ENCODE measurements at places on chromosomes 3 and 15. TPM values are rescaled to one million over a fixed set of nuclear protein-coding genes. Genes with fewer than 3 reads are reported as not detected.

DNA sequence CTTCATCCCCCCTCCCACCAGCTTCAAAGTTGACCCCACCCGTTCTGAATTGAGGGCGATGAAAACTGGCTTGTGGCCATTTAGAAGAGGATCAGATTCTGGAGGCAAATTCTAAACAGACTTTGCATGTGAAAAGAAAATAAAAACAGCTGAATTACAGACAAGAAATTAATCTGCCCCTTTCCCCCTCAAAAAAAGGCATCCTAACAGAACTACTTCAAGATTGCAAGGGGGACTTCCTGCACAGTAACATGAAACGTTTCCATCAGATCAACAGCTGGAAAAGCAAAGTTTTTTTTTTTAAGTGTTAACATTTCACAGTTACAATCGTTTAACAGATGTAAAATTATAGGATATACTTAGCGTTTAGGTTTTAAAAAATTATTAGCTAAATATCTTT, 229.3 kb downstream of the RORA start:
- DNase-seq: no peak

DNA sequence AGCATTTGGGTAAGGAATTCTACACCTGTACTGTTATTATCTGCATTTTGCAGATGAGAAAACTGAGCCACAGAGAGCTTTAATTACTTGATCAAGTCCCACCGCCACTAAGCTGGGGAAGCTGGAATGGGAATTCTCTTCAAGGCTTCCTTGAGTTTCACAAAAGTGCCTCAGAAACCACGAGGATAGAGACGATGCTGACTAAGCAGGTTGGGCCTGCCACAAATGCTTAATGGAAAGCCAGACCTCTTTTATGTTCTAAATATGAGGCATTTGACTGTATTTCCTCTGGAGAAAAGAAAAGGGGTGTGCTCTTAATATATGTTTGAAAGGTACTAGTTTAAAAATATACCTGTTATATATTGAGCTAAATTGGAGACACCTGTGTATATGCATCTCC, 34.7 kb downstream of the ADAMTS9 start:
- no peak for DNase-seq

DNA sequence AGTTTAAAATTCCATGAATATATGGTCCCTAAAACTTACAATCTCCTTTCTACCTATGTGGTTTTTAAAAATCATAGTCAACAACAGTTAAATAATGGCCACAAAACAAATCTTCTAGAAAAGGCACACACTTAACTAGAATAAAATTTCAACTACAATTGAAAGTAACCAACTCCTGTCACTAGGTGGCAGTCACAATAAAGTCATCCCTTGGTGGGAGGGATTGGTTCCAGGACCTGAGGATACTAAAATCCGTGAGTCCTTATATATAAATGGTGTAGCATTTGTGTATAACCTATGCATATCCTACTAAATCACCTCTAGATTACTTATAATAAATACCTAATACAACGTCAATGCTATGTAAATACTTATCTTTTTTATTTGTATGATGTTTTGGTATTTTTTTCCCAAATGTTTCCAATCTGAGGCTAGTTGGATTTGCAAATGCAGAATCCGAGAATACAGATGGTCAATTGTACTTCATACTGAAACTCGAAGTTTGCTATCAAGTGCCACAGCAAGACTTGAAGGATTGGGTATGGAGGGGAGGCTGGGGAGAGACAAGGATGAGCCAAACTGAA, 172.6 kb downstream of the FMN1 start:
- peak; percentile 69 for DNase-seq

- peak; percentile 71 for DNase-seq
Measured at GRCh38 chr3:15011174-15011573, 53.9 kb downstream of the MRPS25 start.

DNA sequence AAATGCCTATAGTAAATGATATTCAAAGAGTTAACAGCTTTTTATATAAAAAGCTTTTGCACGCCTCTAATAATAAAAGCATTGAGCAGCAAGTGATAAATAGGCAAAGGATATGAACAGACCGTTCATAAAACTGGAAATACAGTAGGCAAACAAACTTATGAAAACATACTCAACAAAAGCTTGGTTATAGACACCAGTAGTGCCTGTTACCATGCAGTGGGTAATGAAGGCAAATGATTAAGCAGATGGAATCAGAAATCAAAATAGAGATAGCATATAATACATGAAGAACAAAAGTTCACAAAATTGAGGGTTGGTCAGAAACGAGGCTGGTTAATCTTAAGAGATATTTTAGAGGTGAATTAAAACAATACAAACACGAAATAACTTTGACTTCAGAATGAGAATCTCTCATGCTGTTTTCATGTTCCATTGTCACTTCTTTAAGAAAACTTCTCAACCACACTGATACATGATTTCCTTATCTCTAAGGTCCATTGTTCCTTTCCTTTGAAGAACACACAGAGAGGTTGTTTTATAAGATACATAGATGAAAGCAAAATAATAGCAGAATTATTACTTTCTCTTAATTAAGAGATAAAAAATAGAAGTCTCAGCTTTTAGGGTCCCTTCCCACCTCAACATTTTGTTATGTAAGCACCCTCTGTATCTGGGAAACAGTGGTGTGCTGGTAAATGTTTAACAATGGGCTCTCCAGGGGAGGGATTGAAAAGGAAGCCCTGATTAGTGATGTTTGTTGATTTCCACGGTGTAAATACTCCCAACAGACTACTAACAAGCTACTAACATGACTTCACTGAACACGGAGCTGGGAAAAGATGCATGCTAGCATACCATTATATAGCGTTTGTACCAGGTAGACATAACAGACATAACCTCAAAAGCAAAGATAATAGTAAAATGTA, 12.6 kb downstream of the RASGRP1 start:
- DNase-seq: no peak

DNA sequence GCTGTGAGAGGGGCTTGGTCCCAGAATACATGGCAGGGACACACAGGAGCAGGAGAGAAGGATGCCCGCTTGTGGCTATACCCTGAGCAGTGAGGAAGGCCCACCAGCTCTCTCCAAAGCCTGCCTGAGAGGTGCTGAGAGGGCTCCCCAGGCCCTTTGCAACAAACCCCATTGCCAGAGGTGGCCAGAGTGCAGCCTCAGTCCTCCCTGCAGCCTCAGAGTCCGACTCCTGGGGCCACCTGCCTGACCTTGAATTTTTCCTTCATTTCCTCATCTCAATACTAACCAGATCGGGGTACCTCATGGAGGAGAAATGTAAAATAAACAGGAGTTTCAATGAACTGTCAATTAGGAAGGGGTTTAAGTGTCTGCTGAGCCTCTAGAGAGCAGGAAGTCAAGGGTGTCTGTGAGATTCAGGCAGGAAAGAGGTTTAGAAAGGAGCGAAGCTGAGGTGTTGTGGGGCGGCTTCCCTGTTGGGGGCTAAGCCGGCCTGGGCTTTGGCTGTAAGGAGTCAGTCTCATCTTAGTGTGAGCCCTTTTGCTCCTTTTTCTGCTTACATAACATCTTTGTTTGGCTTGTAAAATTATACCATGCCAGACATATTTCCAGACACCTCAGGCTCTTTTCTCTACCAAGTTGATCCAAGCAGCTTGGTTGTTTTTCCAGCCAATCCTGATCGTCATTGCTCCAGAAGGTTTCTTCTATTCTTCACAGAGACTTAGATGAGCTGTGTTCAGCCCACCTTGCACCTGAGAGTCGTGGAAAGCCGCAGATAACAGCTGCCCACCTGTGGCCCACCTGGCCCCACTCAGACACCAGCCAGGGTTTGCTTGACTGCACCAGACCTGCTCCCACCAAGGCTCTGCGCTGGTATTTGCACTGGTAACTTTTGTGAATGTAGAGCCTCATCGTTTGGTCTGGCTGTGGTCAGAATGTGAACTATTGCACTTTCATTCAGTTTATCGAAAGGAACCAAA, 36.7 kb downstream of the CMTM7 start:
- DNase-seq: no peak

DNA sequence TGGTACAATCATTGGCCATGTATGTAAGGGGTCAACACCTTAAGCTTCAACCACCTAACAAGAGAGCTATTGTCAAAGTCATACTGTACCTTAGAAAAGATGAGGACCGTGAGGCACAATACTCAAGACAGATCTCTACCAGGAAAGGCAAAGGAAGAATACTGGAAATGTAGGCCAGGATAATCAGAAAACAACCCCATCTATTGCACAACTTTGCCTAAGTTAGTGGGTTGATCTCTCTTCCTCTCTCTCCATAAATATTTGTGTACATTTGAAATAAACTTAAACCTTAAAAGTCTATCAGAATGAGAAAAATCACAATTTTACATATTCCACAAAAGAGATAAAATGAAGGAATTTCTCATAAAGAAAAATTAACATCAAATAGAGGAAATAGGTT, 556.9 kb downstream of the MECOM start:
- no peak for DNase-seq

MCTP2 gene
- 20.0 TPM for total RNA-seq

HRH1 gene
- total RNA-seq: 3.7 TPM

CAPN3 gene
- 2.1 TPM for total RNA-seq

TRH gene
- total RNA-seq: not detected

SAXO2 gene
- 0.38 TPM for total RNA-seq
